Astrocyte (in vitro differentiated cells and primary cell): ENCODE measurements at places on chromosomes 7 and 10. TPM values are rescaled to one million over a fixed set of nuclear protein-coding genes. Genes with fewer than 3 reads are reported as not detected.
A peak's percentile ranks its signal among the peaks of the same experiment; 100 is the strongest.

The C7orf57 gene
- not detected in 2 replicates for total RNA-seq

The CNPY1 gene
- total RNA-seq, result not detected in 2 replicates

The ARL5B gene
- 32.6 and 36.7 TPM in 2 replicates for total RNA-seq

DNA sequence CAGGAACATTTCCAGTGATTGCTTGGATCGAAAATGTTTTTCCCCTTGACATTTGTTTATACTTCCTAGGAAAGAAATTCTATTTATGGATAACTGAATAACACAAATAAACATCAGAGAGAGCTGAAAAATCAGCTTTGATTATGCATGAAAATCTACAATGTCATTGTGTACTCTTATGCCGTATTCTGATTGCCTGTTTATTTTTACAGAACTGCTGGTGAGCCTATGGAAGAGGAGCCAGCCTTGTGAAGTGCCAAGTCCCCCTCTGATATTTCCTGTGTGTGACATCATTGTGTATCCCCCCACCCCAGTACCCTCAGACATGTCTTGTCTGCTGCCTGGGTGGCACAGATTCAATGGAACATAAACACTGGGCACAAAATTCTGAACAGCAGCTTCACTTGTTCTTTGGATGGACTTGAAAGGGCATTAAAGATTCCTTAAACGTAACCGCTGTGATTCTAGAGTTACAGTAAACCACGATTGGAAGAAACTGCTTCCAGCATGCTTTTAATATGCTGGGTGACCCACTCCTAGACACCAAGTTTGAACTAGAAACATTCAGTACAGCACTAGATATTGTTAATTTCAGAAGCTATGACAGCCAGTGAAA is 121.5 kb downstream of the TWIST1 start:
- no peak for DNase-seq

GRCh38 chr7:139265673-139266072 is 34.6 kb downstream of the UBN2 start:
- no peak for DNase-seq

- peak; percentile 38 for DNase-seq
Measured at GRCh38 chr10:113273181-113274163, 279.4 kb upstream of the HABP2 start.
